ENCODE measurements at places on chromosomes 7 and 10.

GRCh38 chr7:112566442-112567324 is 85.9 kb downstream of the LSMEM1 start:
- no peak for DNase-seq

DNA sequence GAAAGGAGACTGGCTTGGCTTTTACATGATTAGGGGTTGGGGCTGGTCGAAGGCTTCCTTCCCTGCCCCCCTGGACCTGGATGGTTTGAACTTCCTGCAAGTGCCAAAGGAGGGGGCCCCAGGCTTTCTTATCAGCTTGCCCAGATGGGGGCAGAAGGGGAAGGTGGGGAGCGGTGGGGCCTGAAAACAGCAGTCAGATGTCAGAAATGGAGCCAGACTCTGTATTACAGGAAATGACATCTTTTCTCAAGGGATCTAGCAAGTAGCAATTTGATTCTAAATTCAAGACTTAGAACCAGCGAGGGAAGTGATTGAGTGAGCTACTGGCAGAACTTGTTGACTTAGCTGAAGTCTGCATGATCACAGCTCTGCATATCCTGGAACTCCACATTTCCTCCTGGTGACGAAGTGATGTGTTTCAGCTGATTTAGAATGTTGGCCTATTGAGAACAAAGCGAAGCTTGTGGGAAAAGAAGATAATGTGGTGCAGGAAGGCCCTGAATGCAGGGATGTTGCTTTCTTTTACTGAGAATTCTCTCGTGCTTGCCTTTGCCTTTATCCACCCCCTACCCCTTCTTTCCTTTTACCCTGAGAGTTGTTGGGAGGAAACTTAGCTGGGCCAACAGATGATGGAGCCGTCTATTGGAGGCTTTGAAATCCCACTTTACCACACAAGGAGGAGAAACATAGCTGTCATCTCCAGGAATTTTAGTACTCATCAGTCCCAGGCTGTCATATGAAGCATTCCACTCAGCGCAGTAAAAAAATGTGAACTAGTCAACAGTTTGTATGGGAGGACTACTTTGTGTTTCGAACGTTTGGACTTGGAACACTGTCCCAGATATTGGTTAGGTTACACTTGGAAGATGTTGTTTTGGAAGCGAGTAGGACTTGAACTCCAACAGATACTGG is 43.2 kb downstream of the CCNY start:
- DNase-seq: no peak

GRCh38 chr7:48087349-48087748 is 1.7 kb upstream of the UPP1 start:
- no peak for DNase-seq

DNA sequence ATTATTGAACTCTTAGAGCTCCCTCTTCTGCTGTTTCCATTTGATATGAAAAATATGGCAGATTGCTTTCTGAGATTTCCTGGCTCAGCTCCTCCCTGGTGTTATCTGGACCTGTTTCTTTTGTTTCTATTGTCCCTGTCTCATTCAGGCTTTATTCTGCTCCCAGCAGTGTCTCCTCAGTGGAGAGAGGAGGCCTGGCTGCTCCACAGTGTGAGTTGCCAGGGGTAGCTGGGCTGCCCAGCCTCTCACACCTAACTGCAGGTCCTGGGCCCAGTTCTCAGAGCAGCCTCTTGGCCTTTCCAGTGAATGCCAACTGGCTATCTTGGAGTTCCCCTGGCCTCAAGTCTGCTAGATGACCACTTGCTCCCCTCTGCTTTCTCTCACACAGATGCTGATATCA is 127.0 kb downstream of the VPS41 start:
- DNase-seq: no peak

DNA sequence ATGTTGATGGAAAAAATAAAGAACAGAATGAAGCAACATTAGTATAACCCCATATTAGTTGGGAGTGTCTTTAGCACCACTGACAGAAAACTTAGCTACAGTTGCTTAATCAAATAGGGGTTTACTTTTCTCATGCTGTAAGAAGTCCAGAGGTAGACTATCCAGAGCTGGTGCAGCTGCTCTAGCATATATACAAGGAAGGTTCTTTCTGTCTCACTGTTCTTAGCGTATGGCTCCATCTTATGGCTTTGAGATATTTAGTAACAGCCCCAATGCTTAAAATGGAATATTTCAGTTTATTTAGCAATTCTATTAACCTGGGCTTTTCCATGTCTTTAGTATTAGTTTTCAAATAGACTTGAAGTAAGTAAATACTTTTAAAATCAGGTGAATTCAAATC is 15.2 kb upstream of the WNT2 start:
- no peak for DNase-seq

- DNase-seq: no peak
These were observed 1.3 kb downstream of the ANKRD16 start for GRCh38 chr10:5888351-5888750.

DNA sequence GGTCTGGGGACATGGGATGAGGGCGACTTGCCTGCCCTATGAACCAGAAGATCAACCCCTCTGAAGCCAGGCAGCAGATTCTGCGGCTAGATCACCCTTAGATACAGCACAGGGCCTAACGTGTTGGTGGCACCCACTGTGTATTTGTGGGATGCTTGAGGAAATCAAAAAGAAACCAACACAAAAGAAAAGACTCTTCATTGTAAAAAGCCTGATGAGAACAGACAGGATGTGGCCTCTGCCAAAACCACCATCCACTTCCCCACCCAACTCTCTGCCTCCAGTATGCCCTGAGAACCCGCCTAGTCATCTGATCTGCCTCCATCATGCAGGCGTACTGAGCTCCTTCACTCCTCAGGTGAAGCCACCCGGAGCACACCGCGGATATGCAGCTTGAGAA is 97.2 kb upstream of the INSYN2A start:
- peak; percentile 15 for DNase-seq

DNA sequence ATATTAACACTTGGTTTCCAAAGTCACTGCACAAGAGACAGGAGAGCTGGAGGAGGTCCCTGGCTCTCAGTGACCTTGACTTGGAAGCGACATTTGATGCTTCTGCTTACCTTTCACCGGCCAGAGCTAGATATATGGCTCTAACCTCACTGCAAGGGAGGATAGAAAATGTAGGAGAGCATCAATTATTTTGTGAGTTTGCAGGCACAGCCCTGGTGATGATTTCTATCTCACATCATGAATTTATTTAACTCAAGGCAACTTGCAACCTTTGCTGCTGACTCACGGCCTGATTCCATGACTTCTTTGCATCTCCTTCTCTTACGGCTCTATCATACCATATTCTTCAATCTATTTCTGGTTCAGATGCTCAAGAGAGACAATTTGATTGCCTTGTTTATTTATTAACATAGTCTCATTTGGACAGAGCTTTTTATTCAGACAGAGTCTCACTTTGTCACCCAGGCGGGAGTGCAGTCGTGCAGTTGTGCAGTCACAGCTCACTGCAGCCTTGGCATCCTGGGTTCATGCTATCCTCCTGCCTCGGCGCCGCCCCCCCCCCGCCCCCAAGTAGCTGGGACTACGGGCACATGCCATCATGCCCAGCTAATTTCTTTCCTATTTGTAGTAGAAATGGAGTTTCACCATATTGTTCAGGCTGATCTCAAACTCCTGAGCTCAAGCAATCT is 196.0 kb downstream of the REEP3 start:
- no peak for DNase-seq

All from activated T-cell treated with anti-CD3 and anti-CD28 coated beads for 48 hours (primary cell).